ENCODE measurements at places on chromosomes 1 and 21.

GRCh38 chr1:117128323-117129079 is 7.0 kb upstream of the TRIM45 start:
- DNase-seq: peak; percentile 81

- no peak for DNase-seq
Measured at GRCh38 chr1:167612587-167613385, 17.2 kb upstream of the RCSD1 start.

- no peak for DNase-seq
Measured at GRCh38 chr1:154780541-154780940, 89.5 kb downstream of the KCNN3 start.

GRCh38 chr1:184056921-184057555 is 5.5 kb downstream of the TSEN15 start:
- DNase-seq: peak; percentile 38

DNA sequence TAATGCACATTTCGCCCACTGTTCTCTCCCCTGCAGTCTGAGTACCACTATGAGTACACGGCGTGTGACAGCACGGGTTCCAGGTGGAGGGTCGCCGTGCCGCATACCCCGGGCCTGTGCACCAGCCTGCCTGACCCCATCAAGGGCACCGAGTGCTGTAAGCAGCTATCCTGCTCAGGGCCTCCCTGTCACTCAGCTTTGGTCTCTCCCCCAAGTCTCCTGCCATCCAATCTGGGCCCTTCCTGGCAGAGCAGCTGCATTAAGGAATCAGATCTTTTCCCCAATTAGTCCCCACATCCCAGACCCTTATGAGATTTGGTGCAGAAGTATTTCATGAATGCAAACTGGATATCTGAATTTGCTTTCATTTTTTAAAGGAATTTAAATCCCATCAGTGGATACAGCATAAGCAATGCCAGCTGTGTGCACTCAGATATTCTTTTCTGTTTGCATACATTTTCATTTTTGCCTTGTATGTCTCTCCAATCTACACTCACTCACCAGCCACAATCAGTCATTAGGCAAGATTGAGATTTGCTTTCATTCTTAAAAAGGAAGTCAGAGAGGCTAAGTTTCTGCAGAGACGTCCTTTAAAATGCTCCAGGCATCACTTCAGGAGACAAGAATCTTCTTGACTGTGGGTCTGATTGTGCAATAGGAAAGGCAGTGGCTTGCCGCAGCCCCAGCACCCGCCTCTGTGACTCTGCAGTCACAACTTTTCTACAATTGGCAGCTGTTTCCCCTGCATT is 48.1 kb downstream of the ELAPOR1 start:
- DNase-seq: peak; percentile 91

- no peak for DNase-seq
Measured at GRCh38 chr1:71154429-71154828, 73.6 kb upstream of the ZRANB2 start.

DNA sequence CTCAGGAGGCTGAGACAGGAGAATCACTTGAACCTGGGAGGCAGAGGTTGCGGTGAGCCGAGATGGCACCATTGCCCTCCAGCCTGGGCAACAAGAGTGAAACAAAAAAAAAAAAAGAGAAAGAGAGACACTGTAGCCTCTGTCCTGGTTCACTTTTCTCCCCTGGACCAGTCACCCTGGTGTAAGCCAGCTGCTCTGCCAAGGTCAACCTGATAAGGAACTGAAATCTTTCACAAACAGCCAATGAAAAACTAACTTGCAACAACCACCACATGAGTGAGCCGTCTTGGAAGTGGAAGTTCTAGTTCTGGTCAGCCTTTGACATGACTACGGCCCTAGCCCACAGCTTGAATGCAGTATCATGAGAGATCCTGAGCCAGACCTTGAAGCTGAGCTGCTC is 36.8 kb upstream of the CXADR start:
- DNase-seq: no peak

- DNase-seq: no peak
Measured at GRCh38 chr1:15575549-15576150, 9.2 kb downstream of the AGMAT start.

DNA sequence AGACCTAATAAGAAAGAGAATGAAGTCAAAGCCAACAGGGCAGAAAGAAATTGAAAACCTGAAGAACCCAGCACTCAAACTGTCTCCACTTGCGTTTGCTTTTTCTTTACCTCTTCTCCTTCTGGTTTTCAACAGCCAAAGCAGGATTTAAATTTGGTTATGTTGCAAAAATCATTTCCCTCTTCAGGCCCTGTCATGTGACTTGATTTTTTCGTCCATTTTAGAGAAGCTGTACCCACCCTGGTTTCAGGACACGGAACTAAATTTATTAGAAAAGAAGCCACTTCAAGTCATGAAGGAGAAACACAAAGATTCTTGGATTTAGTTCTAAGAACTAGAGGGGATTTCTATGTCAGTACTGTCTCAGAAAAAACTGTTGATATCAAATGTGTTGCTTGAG is 1.0 kb upstream of the SYNJ1 start:
- DNase-seq: no peak

GRCh38 chr1:6163973-6164617 is 16.0 kb downstream of the CHD5 start:
- no peak for DNase-seq

DNA sequence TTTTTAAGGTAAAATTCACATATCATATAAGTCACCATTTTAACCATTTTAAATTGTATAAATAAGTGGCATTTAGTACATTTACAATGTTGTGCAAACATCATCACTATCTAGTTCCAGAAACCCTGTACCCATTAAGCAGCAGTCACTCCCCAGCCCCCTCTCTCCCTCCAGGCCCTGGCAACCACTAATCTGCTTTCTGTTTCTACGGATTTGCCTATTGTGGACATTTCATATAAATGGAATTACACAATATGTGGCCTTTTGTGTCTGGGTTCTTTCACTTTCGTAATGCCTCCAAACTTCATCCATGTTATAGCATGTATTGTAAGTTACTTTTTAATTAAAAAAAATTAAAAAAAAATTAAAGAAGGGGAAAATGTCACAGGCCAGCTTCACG is 58.0 kb upstream of the RAB3GAP2 start:
- DNase-seq: no peak

DNA sequence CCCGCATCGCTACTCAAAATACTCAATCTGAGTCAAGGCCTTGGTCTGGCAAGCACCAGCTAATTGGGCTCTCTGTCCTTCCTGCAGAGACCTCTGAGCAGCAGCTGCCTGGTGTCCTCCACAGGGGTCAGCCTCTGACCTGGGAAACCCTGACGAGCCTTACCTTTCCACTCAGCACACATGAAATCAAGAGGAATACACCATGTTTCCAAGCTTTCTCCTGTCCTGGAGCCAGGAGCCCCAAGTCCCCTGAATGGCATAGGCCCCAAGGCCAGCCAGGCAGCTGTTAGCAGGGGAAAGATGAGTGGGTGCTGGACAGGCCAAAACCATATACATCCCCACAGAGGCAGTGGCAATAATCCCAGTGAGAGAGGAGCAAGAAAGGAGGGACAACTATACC is 27.2 kb upstream of the TSPEAR start:
- no peak for DNase-seq

GRCh38 chr1:41423511-41424191 is 60.8 kb downstream of the EDN2 start:
- no peak for DNase-seq

GRCh38 chr1:74505928-74506710 is 6.3 kb downstream of the LRRC53 start:
- DNase-seq: no peak
